Activated CD8-positive, alpha-beta memory T cell treated with anti-CD3 and anti-CD28 coated beads for 1 hour (primary cell): ENCODE measurements at places on chromosomes 4 and X.

- DNase-seq, result no peak
Observed at GRCh38 chr4:6575503-6576240, 683 bp downstream of the MAN2B2 start.

GRCh38 chrX:74195605-74196004 is 108.4 kb upstream of the ZCCHC13 start:
- DNase-seq, result no peak

- DNase-seq, result no peak
Observed at GRCh38 chr4:114870987-114871386, 242.4 kb downstream of the NDST4 start.

GRCh38 chr4:153582954-153583702 is 101.0 kb upstream of the TLR2 start:
- DNase-seq, result no peak

DNA sequence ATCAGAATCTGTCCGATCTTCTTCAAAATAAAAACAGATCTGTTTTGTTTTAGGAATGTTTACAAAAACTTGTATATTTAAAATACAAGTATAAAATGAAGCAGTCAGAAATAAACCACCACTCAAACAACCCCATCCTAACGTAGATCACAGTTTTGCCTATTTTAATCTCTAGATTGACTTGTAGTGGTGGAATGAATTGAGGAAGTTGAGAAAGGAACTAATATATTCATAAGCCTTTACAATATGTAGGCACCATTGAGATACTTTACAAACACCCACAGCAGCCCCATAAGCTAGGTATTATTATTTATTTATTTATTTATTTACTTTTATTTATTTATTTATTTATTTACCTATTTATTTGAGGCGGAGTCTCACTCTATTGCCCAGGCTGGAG is 52.3 kb upstream of the KLF3 start:
- DNase-seq, result no peak

DNA sequence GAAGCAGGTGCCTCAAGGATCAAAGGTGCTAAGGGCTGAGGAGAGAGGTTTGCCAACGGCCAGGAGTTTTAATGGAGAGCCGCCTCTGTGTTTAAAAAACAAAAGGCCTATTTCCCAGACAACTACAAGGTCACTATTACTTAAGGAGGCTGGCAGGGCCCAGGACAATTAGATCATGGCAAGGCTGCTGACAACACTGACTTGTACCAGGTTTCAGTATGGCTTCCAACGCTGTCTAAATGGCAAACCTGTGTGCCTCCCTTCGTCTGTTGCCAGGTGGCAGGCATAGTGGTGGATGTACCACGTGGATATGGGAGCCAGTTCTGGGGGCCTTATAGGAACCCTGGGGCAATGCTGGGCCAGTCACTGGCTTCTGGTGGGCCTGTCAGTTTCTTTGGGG is 41.0 kb downstream of the NSG1 start:
- no peak for DNase-seq

GRCh38 chr4:138185859-138186645 is 56.1 kb downstream of the SLC7A11 start:
- no peak for DNase-seq

- DNase-seq, result no peak
Observed at GRCh38 chrX:67545893-67546495, 2.2 kb downstream of the AR start.

DNA sequence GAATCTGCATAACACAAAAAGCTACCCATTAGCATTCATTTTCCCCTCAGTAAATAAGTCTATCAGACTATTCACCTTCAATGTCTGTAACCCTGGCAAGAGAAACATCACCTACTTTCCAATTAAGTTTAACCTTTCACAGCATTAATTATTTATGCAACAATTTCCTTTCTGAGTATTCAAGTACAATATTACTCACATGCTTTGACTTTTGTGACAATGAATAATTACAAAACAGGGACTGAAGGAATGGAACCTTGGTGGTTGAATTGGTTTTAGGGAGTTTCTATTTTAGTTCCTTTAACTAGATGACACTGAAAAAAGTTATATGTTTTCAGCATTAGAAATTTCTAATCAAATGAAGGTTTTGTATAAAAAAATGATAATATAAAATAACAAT is 932.3 kb upstream of the EPHA5 start:
- DNase-seq, result no peak

DNA sequence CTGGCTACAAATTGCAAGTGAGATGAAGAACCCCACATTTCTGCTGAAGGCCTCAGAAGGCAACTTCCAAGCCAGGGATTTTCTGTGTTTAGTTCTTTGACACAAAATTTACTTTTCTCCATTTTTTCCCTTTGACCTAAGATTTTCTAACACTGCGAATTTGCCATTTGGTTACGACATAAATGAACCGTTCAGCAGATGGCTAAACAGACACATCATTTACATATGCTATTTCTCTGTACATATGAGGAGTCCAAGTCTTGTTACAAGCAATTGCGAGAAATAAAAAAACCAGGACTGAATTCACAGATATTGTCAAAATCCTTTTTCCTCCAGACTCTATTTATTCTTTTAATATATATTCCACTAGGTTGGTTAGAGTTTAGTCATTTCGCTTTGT is 978.6 kb downstream of the NLGN4X start:
- no peak for DNase-seq

DNA sequence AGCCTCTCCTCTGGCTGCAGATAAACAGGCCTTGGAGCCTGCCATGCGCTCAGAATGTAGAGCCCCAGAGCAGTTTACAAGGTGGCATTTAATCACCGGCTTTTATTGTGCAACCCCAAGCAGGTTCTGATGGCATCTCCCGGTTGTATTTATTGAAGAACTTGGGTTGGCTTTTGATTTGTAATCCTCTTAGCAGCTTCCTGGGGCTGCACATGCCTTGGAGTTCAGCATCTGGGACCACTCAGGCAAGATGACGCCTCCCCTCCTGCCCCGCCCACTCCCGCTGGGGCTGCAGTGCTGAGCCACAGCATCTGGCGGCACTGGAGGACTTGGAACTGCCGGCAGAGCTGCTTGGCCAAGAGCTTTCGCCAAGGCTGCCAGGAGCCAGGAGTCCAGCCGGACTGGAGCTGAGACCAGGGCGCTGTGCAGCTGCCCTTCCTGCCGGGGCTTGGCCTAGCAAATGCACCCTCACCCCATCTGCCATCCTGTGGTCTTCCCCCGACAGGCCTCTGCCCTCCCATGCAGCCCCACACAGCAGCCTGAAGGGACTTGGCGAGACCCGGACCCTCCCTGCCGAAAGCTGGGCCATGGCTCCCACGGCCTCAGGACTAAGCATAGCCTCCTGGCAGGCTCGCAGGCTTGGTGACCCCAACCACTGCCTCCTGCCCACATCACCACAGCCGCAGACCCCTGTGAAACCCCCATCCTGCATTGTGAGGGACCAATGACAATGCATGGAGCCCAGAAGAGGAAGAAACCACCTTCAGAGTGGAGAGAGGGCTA is 5.4 kb downstream of the HTRA3 start:
- DNase-seq, result no peak
